ENCODE measurements at places on chromosomes 3 and 15.

GRCh38 chr3:16386561-16386960 lies 121.5 kb downstream of the OXNAD1 start:
- no peak for DNase-seq

DNA sequence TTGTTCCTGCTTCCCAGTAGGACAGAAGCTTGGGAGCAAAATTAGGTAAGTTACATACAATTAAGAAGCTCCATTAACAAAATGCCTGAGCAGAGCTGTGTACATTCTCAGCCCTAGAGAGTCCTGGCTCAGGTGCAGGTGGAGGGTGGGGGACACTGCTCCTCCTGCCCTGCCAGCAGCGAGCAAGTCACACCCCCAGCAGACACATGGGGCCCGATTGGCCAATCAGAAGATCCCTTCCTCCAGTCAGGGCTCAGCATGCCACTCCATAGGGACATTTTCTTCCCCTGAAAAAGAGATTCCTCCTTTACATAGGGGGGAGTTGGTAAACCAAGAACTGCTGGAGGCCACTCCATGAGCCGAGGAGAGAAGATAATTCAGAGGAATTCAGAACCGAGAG lies 62.1 kb downstream of the PLXNA1 start:
- DNase-seq = peak; percentile 25

GRCh38 chr15:96037584-96037983 lies 292.9 kb upstream of the NR2F2 start:
- no peak for DNase-seq

DNA sequence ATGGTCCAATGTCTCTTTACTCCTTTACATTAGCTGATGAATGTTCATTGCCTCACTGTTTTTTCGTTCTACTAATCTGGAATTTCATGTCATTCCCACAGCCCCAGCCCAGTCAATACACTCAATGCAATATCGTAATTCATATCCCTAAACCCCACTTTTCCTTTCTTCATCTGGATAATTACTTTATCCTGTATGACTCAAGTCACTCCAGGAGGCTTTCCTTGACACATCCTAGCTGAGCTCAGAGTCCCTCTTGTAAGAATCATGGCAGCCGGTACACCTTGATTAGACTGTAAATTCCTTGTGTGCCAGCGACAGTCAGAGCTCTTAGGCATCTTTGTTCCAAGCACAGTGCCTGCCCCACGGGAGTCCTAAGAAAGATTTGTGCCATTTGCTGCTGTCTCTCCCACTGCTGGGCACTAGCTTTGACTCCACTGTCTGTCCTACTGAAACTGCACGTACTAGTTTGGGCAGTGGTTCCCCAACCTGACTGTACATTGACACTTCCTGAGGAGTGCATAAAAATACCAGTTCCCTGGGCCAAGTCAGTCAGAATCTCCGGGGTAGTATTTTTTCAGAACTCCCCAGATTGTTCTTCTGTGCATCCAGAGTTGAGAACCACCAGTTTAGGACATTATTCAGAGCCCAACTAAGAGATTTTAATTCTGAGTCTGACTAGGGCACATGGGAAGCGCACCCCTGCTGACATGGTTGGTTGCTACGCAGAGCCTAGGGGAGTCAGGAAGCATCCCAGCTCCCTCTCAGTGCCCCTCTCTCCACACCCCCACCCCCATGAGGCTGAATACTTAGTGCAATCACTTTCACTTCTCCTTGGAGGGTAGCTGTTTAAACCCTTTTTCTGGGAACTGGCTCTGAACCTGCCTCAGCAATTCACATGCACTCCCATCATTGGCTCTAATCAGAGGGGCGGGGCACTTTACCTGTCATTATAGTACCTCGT lies 19.5 kb upstream of the C3orf70 start:
- no peak for DNase-seq

GRCh38 chr3:113058188-113058587 lies 67.4 kb downstream of the GTPBP8 start:
- no peak for DNase-seq

- DNase-seq = no peak
These were observed 73.4 kb downstream of the SMAD6 start for GRCh38 chr15:66775127-66776105.

DNA sequence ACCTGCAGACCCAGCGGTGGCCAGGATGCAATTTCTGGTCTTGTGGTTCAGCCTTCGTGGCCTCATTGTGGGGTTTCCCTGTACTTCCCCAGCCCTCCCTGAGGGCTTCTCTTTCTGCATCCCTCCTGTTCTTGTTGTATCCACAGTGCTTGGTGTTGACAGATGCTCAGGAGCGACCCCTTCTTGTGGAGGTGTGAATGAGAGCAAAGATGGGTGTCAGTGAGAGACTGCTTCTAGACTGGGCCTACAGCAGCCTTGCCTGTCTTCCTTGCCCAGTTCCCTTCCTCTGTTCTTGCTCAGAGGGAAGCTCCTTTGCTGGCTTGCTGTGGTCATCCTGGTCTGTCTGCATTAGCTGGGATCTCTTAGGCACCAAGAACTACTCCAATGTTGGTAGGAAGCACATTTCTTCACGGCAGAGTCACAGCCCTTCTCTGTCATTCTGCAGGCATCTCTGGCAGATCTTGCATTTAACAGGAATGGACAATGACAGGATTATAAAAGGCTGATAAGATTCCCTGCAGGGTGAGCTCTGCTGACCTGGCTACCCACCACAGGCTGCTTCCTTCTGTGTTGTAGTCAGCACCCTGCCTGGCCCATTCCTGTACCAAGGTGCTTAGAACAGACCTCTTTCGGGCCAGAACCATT lies 317.8 kb upstream of the C2CD4B start:
- DNase-seq = no peak

DNA sequence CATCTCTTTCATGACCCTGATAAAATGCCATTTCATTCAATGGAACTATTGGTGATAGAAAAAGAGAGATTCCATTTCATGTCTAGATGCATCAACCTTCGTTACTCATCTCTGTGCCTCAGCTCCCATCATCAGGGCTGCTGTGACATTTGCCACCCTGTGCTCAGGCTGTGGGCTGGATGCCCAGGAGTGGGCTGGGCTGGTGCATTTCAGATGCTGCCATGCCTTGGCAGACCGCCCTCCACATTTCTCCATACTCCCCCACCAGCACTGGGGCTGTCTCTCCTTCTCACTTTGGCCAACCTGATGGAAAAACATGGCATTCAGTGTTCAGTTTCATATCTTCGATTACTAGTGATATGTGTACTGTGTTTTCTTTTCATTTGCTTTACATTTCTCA lies 59.1 kb downstream of the DNASE1L3 start:
- DNase-seq = no peak

DNA sequence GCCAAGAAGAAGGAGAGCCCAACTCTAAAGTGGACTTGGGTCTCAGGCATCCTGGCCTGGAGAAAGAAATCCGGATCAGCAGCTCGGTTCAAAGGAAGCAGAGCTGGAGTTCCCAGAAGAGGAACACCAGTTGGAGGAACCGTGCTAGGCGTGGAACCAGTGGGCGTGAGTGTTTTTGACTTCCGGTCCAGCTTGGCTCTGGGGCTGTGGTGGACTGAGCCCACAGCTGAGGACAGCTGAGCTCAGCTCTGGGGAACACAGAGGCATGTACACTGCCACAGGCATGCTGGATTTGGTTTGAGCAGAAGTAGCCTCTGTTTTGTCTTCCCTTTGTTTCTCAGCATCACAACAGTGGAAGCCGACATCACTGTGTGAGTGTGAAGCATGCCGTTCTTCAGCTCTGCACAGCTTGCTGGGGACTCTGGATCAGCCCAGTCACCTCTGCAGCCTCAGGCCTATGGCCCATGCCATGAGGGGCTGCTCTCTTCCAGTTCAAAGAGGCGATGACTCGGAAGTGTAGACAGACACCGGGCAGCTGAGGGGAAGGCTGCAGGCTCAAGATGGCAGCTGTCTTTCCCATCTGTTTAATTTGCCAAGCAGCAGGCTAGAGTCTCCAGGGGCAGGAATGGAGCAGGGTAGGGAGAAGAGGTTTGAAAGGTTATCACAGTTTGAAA lies 185.8 kb upstream of the UBE3A start:
- no peak for DNase-seq

- no peak for DNase-seq
These were observed 51.0 kb upstream of the EIF1B start for GRCh38 chr3:40258555-40258954.

Data from NCI-H1105 treated with DMSO at 0.1 percent for 48 hours (cell line).